ENCODE measurements at places on chromosomes 2 and 18.

- no peak for DNase-seq
Observed at GRCh38 chr2:9694661-9695234, 64.0 kb upstream of the YWHAQ start.

- no peak for DNase-seq
Observed at GRCh38 chr18:4599312-4599711, 144.2 kb upstream of the DLGAP1 start.

DNA sequence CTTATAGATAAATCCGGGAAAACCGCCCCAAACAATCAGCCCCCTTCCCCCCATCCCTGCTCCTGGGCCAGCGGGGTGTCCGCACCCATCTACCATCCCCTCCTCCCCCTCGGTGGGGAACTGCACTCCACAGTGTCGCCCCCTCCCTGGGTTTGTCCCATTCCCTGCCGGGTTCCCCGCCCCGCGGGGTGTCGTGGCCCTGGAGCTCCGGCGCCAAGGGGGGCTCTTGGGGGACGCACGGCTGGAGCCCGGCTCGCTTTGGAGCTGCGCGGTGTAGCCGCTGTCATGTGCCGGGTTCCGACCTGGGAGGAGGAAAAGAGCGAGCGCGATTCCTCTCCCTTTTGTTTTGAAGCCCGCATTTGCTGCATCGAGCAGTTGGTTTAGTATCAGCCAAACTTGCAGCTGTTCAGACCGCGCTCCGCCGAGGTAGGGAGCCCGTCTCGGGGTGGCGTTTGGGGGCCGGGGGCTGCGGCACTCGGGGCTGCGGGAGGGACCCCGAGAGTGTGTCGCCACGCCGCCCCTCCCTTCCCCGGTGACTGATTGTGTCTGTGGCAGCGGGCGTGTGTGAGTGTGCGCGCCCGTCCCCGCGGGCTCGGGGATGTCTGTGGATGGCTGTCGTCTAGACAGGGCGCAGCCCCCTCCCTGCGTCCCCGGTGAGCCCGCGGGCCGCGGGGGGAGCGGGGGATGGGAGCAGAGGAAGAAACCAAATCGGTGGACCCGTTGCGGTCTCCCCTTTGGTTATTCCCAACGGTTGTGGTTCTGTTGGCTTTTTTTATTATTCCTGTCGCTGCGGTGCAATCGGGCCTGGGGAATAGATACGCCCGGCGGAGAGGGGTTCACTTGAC lies 797 bp downstream of the CTIF start:
- peak; percentile 93 for DNase-seq

GRCh38 chr2:170425281-170425751 lies 247.4 kb downstream of the MYO3B start:
- no peak for DNase-seq

All from osteoblast (primary cell).